ENCODE measurements at places on chromosomes 7 and 10.

GRCh38 chr7:74324531-74325209 lies 35.5 kb downstream of the CLIP2 start:
- DNase-seq, result no peak

DNA sequence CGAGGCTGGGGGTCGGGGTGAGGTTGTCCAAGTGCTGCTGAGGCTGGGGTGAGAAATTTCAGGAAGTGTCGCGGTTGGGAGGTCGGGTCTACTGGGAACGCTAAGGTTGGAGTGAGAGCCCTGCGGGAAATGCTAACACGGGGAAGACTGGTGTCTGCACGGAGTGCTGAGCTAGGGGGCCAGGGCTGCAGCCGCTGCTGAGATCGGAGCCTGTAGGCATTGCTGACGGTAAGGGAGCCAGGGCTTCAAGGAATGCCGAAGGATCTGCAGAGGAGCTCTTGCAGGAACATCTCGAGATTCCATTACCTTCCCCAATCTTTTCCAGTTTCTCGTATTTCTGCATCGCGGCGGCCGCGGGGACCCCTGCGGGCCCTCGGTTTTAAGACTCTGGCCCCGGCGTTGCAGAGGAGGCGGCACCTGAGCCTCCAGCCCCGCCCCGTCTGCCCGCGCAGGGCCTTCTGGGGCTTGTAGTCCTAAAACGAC lies at the start of gene CDK5:
TSS of gene CDK5 (minus strand) at position 392 of the 483 bp plus-strand sequence. CDS start at position 343, 49 bp downstream.
- DNase-seq, result no peak

- no peak for DNase-seq
These were observed 54.3 kb downstream of the PRKAG2 start for GRCh38 chr7:151822541-151823181.

- DNase-seq, result no peak
These were observed 218.4 kb downstream of the GLRX3 start for GRCh38 chr10:130354573-130354954.

- no peak for DNase-seq
These were observed 114.5 kb downstream of the PON1 start for GRCh38 chr7:95209788-95210187.

DNA sequence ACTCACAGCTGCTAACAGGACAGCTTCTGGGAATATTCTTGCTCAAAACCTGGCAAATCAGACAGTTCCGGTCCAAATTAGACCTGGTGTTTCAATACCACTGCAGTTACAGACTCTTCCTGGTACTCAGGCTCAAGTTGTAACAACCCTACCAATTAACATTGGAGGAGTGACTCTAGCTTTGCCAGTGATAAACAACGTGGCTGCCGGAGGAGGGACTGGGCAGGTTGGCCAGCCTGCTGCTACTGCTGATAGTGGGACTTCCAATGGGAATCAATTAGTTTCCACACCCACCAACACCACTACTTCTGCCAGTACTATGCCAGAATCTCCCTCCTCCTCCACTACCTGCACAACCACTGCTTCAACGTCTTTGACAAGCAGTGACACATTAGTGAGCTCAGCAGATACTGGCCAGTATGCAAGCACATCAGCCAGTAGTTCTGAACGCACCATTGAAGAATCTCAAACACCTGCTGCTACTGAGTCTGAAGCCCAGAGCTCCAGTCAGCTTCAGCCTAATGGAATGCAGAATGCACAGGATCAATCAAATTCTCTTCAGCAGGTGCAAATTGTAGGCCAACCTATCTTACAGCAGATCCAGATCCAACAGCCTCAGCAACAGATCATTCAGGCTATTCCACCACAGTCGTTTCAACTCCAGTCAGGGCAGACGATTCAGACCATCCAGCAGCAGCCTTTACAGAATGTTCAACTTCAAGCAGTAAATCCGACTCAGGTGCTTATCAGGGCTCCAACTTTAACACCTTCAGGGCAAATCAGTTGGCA lies 2.1 kb downstream of the SP4 start:
- DNase-seq, result no peak

- DNase-seq, result no peak
These were observed 342.7 kb upstream of the ETV1 start for GRCh38 chr7:14332155-14332554.

- no peak for DNase-seq
These were observed 590.0 kb downstream of the LRMDA start for GRCh38 chr10:76021398-76021797.

GRCh38 chr7:116669769-116670168 lies 2.2 kb upstream of the MET start:
- no peak for DNase-seq

GRCh38 chr10:8581521-8582225 lies 527.2 kb downstream of the GATA3 start:
- DNase-seq, result no peak

GRCh38 chr10:1366322-1366691 lies 310.1 kb downstream of the WDR37 start:
- DNase-seq, result no peak

- no peak for DNase-seq
These were observed 149.9 kb downstream of the SFMBT2 start for GRCh38 chr10:7260912-7261311.

GRCh38 chr10:30000802-30001571 lies 58.4 kb downstream of the JCAD start:
- DNase-seq, result no peak

- DNase-seq, result no peak
These were observed 92.1 kb upstream of the SAMD8 start for GRCh38 chr10:75019370-75019769.

- DNase-seq, result no peak
These were observed 190.3 kb upstream of the GRM3 start for GRCh38 chr7:86453454-86453853.

DNA sequence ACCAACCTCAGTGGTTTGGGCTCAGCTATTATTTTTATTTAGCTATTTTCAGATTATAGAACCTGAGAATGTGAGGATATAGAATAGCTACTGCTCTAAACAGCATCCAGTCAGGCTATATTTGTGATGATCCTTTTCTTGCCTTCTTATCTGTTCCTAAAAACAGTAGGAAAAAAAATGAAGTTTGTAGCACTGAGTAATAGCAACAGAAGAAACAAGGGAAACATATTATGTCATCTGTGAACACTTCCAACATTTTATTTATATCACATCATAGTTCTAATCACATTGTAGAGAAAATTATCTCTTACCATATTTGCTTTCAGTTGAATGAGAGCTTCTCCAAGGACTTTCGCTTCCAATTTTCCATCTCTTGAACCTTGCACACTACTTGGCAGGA lies 229.6 kb upstream of the PTPRZ1 start:
- no peak for DNase-seq

DNA sequence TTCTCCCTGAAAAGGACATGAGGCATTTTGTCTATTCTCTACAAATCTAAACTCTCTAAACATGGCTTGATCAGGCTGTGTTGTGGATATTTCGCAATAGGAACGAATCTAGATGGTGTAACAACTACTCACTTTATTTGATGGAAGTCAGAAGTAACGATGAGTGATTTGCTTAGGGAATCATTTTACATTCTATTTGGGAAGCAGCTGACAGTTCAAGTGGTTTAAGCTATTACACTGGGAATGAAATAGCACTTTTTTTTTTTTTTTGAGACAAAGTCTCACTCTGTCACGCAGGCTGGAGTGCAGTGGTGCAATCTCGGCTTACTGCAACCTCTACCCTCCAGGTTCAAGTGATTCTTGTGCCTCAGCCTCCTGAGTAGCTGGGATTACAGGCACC lies 44.1 kb downstream of the NPY start:
- DNase-seq, result no peak

- DNase-seq, result no peak
These were observed 31.5 kb downstream of the DNAJB12 start for GRCh38 chr10:72323108-72323749.

DNA sequence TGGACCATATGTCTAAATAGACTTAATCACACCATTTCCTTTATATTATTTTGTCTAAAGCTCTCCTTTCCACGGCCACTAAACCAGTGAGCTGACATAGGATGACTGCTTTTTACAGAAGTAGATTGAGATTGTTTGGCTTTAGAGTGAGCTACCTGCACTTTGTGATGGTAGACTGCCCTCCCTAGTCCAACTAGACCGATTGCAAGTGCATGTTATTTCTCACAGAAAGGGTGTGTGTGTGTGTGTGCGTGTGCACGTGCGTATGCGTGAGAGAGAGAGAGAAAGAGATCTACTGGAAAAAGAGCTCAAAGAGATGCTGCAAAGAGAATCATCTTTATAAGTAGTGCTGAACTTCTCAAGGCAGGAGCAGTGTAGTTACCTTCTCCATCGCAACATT lies 60.7 kb downstream of the VCL start:
- no peak for DNase-seq
